ENCODE measurements at places on chromosomes 6 and 20.
A peak's percentile ranks its signal among the peaks of the same experiment; 100 is the strongest.

DNA sequence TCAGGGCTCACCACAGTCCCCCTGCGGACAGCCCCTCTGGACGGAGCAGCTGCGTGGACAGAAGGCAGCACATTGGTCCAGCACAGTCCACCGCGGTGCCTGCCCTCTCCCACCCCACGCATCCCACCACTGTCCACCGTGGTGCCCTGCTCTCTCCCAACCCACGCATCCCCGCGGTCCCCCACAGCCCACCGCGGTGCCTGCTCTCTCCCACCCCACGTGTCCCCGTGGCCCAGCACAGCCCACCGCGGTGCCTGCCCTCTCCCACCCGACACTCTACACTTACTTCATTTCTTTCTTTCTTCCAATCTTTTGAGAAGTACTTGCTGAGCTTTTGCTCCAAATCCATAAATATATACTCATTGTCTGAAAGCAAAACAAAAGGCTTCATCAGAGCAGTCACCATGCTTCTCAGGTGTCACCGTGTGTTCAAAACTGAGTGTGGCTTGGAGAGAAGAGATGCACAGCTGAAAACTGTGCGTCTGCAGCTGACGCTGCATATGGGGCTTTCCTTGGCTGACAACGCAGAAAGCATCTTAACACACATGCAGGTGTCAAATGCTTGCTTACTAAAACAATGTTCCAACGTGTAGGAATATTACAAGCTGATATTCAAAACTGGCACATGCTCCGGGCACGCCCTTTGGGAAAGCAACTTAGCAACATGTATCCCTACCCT is 11.8 kb downstream of the FRMD1 start:
- DNase-seq: no peak

- DNase-seq: no peak
Observed at GRCh38 chr6:130675072-130675471, 152.1 kb upstream of the SMLR1 start.

DNA sequence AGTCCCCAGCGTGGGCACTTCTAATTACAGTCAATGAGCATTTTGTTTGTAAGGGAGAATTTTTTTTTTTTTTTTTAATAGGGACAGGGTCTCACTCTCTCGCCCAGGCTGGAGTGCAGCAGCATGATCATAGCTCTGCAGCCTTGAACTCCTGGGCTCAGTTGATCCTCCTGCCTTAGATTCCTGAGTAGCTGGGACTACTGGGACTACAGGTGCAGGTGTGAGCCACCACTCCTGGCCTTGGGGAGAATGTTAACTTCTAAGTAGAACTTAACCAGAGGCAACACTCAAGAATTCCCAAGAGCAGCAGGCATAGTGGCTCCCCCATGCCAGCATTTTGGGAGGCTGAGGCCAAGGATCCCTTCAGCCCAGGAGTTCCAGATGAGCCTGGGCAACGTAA is 52.9 kb upstream of the ZNF217 start:
- no peak for DNase-seq

- DNase-seq: no peak
Observed at GRCh38 chr20:2867081-2867864, 6.0 kb upstream of the PTPRA start.

GRCh38 chr6:27168108-27168507 is 79.4 kb upstream of the PRSS16 start:
- no peak for DNase-seq

GRCh38 chr20:24668791-24669190 is 199.4 kb downstream of the SYNDIG1 start:
- no peak for DNase-seq

DNA sequence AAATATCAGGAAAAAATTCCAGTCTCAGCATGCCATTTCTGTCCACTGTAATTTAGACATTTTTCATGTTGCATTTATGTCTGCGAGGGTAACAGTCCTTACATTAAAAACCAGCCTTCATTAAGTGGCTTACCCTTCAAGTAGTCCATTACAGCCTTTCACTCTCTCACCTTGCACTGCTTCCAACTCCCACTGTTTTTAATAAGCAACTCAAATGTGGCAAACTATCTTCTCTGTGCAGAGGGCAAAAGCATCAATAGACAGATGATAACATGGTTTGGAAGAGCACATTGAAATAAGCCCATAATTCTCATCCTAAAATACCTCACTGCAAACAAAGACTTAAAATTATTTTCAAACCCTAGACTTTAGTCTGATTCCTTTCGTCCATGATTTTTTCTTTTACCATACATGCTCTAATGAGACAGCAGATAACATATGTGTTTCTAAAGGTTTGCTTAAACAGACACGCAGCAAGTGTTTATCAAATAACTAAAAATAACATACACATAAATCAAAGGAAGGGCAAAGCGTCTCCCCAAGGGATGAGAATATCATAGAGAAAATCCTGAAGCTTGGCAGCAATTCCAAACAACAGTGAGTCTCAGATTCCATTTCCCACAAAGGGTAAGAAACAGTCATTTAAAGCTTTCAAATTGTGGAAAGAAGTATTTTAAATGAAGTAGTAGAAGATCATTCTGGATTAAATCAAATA is 130.4 kb downstream of the PTPRK start:
- no peak for DNase-seq

GRCh38 chr6:169657284-169657610 is 44.6 kb downstream of the WDR27 start:
- DNase-seq: no peak

DNA sequence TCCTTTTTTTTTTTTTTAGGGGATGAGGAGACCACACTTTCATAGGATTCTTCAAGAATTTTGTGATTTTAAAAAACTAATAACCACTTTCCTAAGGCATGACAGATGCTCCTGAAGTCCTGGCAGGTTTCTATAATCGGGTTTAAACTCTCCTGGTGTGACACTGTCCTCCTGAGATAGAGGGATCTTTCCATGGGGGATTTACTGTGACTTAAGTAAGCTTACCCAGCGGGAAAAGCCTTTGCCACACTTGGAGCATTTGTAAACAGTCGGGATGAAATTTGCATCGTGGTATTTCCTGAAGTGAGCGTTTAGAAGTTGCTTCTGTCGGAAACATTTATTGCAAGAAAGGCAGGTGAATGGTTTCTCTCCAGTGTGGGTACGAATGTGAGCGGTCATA is 16.6 kb downstream of the CTCFL start:
- no peak for DNase-seq

- DNase-seq: no peak
Observed at GRCh38 chr6:44335631-44336030, 6.8 kb upstream of the SPATS1 start.

- DNase-seq: no peak
Observed at GRCh38 chr6:160792708-160793107, 90.7 kb downstream of the PLG start.

DNA sequence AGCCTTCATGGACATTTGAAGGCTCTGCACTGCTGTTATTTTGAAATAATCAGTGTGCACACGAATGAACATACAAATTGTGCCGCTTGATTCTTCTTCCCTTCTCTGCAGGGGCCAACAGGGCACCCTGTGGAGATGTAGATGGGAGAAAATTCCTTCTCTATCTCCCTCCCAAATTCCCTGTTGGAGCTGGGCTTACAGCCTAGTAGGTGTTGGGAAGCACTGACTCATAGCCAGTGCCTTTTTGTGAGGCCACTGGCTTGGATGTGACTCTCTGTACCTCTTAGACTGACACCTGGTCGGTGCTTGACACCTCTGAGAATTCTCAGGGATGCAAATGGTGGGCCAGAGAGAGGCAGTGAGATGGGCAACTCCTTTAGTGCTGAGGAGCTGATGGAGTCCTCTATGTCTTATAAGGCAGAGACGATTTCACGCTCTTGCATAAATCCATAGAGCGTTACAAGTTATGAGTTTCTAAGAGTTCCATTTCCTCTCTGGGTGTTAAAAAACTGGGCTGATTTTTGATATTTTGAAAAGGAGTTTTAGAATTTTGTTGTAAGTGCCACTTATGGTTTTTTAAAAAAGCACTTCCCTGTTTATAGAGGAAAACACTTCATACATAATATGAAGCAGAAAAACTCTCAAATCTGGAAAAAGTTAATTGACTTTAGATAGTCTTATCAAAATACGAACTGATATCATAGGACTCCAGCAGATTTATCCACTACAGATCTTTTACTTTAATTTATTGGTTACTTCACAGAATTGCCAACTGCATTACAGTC is 89.8 kb upstream of the MAP3K7 start:
- no peak for DNase-seq

- DNase-seq: no peak
Observed at GRCh38 chr6:166268431-166268830, 39.8 kb downstream of the PRR18 start.

- no peak for DNase-seq
Observed at GRCh38 chr6:12479881-12480280, 189.7 kb downstream of the EDN1 start.

GRCh38 chr6:45922728-45923351 is 92.8 kb downstream of the CLIC5 start:
- DNase-seq: peak; percentile 55

GRCh38 chr6:44207966-44208365 is 8.8 kb upstream of the MYMX start:
- no peak for DNase-seq

DNA sequence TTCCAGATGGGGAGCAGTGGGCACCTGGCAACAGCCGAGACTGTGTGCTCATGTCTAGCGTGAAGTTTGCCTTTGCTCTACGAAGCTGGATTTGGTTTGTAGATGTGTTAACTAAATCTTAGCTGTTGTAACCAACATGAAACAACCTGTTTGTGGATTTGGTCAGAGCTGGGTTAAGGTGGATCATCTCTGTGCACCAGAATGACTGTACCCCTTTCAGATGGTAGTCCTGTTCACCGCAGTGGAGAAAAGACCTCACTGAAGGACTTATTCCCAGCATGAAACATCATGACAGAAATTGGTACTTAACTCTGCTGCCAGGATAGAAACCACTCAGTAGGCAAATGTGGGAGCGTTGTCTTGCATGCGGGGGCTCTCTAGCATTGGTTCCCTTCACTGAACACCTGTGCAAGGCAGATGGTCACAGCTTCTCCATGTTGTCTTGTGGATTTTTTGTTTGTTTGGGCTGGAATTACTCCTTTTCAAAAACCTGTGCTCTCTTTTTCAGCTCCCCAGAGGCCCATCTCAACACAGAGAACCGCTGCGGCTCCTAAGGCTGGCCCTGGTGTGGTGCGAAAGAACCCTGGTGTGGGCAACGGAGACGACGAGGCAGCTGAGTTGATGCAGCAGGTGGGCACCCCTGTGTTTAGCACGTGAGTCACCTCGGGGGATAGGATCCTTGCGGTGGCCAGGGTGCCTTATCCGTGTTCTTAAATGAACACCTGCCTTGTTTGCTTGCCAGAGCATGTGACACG is 19.3 kb upstream of the EFCAB8 start:
- DNase-seq: no peak

DNA sequence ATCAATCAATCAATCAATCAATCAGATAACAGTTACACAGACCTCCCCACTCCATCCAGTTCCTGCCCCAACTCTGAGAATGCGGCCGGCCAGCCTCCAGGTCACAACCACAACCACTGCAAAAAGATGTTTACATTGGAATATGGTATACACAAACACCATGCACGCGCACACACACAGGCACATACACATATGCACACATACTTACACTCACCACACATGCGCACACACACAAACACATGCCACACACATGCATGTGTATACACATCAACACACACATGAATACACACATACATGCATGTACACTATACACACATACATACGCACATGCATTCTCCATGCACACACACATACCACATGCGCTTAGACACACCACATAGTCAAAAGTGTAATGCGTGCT is 131.1 kb downstream of the PXDC1 start:
- DNase-seq: no peak

DNA sequence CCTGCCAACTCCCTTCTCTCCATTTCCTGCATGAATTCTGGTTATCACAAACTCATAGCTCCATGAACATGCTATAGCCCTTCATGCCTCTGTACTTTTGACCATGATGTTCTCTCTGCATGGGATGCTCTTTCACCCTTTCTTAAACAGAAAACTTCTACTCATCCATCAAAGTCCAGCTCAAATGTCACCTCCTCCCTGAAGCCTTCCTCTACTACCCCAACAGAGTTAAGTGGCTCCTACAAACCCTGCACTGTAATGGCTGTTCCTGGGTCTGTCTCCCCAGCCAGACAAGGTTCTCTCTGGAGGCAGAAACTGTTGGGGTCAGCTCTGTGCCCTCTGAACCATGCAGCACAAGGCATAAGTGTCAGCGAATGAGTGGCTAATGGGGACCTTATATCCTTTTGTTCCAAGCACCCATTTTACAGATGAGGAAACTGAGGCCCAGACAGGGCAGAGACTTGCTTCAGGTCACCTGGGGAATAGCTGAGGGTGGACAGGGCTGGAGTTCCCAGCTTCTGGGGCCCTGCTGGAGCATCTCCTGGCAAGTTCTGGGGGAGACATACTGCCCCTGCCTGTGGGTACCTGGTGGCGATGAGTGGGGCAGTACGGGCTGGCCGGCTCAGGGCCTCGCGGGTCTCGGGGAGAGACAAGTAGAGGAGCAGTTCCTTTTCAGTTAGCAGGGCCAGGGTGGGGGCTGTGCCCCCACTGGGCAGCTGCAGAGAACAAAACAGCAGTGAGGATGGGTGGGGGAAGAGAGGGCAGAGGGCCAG is 10.6 kb upstream of the CDK5RAP1 start:
- DNase-seq: no peak

- DNase-seq: peak; percentile 78
Observed at GRCh38 chr6:4518506-4518905, 257.7 kb upstream of the CDYL start.

DNA sequence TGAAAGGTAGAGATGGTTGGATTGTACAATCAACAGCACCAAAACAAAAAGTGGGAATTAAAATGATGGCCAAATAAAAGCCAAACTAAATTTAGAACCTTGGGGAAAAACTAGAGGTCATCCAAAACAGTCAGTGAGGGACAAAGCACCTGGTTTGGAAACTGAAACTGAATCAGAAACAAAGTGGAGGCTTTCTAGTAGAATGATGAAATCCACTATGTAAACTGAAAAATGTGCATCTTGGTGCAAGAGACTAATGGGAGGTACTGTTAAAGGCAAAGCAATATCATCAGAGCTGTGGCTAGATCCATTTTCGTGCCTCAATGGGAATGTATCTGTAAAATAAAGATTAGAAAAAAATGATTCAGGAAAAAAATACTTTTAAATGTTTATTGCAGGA is 380.0 kb upstream of the GJE1 start:
- DNase-seq: no peak

GRCh38 chr6:2576499-2576898 is 174.2 kb downstream of the MYLK4 start:
- DNase-seq: no peak

GRCh38 chr6:127053032-127053874 is 65.2 kb upstream of the RSPO3 start:
- DNase-seq: no peak

GRCh38 chr6:54264581-54265272 is 43.5 kb upstream of the TINAG start:
- peak; percentile 13 for DNase-seq

GRCh38 chr20:37270576-37271420 is 9.2 kb upstream of the GHRH start:
- peak; percentile 56 for DNase-seq

DNA sequence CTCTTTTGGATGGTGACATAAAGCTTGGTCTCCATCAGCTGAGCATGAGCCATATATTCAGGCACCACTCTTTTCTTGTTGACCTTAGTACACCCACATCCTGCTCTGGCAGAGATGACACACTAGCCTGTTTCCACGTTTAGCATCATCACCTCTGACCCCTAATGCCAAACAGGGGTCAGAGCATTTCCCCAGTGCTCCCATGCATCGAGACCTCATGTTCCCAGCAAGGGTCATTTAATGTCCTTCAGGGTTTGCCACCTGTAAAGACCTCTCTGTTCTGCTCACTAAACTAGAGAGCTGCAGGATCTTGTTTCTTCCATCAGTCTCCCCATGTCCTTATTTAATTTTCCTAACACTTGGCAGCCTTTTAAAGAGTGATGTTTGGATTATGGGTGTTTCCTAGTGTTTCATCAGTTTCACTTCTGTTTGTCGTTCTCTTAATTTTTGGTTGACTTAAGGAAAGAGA is 97.5 kb downstream of the AIG1 start:
- no peak for DNase-seq
